Substantia nigra (tissue), 51 donors: ENCODE measurements at places on chromosomes 5 and 9.

GRCh38 chr5:14172149-14172795 lies 29.1 kb downstream of the TRIO start:
- no peak for DNase-seq

GRCh38 chr5:117434254-117434653 lies 859.6 kb upstream of the SEMA6A start:
- DNase-seq, result no peak

DNA sequence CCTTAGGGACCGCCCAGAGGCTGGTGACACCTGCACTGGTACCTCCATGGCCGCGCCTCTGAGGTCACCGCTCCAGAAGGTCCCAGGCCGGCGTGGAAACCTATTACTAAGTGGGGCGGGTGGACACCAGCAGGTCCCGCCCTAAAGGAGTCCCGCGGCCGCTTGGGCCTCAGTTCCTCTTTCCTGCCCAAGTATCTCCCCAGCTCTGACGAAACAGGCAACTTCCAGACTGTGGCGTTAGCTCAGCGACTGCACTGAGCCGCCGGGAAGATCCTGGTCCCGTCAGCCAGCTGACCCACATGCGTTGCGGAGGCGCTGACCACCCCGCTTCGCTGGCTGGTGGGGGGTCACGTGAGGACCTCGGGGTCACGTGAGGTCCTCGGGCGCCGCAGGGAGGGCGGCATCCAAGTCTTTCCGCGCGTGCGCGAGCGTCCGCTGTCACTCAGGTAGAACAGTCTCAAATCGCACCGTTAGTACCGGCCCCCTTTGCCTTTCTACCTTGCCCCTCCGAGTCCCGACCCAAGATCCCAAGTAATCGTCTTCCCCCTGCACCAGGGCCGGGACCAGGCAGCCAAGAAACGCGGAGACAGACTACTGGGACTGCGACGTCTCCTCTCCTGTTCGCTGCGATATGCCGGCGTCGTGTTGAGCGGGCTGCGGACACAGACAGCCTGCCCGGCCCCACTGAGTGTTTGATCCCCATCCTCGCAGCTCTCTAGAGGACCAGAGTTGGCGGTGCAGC lies 53.7 kb upstream of the KDM4C start:
- DNase-seq, result peak; percentile 91

GRCh38 chr9:8815931-8816330 lies 1016.4 kb upstream of the DMAC1 start:
- DNase-seq, result no peak

DNA sequence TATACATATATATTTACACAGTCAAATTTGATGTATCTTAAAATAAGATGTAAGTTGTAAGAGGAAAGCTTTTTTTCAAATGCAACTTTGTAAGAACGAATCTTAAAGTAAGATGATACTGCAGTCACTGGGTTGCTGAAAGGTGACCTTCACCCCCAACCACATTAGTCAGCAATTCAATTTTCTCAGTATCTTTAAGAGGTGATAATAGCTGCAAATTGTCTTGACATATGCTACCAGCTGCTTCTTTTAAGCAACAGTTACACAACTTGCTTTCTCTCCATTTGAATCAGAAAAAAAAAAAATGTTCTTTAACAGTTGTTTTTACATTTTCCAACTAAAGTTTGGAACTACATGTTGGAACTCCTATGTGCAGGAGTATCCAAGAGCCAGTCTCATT lies 246.6 kb upstream of the CCNG1 start:
- DNase-seq, result no peak

DNA sequence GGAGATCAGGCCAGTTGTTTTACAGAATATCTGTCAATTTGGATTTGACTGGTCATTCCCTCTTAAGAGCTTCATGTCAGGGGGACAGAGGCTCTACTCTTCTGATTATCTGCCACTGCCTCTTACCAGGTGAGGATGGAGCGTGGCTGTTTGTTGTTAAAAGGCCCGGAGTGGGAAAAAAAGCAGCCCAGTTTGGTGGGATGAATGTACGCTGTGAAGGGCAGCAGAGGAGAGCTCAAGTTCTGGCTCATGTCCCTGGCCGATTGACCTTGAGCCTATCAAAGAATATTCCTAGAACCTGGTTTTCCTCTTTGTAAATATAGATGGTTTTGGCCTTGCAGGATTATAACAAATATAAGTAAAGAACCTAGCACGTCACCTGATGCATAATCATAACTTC lies 16.3 kb upstream of the SHB start:
- no peak for DNase-seq

DNA sequence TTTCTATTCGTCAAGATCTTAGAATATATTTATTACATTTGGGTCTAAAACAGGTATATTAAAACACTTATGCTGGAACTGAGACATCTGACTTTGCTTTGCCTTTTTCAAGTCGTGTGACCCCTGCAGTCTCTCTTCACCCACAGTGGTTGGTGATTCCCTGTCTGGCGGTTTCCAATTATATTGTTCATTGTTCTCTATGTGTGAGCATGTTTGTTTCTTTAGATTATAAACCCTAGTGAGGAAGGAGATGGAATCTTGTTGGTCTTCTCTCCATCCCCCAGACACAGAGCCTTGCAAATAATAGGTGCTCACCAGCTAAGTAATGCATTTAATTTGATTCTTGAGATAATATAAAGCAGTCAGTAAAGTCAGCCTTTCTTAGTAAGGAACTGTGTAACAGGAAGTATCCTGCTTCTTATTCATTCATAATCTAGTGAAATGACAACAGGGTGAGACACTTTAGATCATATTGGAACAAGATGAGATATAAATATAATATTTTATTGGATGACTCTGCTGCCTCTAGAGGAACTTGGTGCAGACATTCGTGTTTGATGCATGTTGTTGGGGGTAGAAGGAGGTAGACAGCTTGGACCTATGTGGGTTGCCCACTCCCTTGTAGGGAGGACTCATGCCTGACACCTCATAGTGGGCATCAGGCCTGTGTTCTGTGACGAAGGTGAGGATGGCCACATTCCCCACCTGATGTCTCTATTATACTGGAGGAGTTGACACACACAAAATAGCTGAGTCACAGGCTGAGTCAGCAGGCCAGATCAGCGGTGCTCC lies 88.1 kb downstream of the FGF1 start:
- DNase-seq, result no peak
